ENCODE measurements at places on chromosomes 13 and 19.

- DNase-seq: no peak
Measured at GRCh38 chr13:44219577-44220548, 153.8 kb upstream of the SERP2 start.

DNA sequence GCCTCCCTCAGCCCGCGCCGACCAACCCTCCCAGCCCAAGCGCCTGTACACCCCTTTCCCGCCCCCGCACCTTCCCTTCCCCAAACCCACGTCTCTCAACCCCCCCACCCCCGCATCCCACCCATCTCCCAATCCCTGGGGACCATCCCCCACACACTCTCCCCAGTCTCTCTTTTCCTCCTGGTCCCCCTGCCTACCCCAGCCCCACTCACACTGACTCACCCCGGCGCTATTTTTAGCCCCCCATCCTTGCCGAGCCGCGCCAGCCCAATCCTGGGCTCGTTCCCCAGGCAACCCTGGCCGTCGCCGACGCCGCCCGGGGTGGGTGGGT, 11.7 kb downstream of the CIC start:
- peak; percentile 74 for DNase-seq

DNA sequence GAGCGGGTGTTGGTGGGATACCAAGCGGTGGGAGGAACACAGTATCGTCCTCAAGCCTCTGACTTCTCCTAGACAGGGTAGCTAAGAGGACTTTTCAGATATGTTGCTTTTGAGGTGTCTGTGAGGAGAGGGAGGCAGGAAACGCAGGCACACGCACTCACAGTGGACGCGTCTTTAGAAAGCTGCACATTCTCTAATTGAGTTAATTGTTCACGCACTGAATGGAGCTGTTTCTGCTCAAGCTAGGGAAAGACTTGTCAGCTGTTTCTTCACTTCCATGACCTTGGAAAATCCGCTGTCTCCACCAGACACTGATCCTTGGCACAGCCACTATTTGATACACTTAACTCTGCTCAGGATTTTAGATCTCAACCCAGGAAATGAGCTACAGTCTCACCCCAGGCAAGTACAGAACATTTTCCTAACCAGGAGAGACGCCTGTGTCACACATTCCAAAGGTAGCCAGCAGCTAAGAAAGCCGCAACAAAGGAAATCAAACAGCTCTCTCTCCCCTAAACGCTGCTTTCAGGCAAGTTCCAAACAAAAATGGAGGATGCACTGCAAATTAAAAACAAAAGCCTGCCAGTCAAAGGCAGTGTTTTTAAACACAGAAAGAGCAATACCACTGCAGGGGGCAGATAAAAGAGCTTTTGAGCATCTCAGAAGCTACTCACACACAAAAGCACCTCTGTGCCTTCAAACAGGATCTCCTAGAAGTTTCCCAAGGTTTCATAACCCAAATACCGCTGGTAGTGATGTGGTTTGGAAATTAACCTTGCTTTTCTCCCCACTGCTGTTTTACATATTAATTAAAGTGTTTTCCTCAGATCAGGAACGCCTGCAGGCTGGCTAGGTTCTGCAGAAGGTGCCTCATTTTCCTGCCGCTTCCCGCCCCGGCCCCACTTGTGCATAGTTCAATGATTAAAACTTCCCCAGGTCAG, 57.3 kb downstream of the IRS2 start:
- no peak for DNase-seq

DNA sequence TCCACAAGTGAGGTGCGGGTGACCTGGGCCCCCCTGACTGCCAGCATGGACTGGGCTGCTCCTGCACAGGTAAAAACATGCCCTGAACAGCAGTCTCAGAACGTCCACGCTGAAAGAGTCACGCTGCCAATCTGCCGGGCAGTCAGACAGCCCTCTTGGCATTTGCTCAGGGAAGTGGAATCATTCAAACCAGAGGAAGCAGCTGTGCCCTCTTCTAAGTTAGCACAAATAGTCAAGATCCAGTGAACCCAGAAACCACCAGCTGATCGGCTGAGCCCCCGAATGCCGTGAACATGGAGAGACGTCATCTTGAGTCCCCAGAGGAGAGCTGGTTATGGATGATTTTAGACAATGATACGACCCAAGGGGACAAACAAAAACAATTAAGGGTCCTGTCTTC, 34.4 kb downstream of the KLF2 start:
- no peak for DNase-seq

DNA sequence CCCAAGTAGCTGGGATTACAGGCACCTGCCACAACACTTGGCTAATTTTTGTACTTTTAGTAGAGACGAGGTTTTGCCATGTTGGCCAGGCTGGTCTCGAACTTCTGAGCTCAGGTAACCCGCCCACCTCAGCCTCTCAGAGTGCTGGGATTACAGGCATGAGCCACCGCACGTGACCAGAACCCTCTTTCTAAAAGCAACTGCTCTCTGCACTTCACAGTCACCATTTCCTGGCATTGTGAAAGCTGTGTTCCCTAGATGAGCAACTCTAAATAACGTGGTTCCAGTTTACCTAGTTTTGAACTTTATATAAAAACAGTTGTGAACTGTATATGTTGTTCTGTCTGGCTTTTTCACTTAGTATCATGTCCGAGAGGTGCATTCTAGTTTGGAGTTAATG, 152.9 kb downstream of the SIPA1L3 start:
- DNase-seq: no peak

GRCh38 chr19:15587663-15588062, 27.4 kb upstream of the CYP4F8 start:
- DNase-seq: peak; percentile 4

GRCh38 chr13:41196620-41197019, 2.3 kb upstream of the KBTBD7 start:
- no peak for DNase-seq

DNA sequence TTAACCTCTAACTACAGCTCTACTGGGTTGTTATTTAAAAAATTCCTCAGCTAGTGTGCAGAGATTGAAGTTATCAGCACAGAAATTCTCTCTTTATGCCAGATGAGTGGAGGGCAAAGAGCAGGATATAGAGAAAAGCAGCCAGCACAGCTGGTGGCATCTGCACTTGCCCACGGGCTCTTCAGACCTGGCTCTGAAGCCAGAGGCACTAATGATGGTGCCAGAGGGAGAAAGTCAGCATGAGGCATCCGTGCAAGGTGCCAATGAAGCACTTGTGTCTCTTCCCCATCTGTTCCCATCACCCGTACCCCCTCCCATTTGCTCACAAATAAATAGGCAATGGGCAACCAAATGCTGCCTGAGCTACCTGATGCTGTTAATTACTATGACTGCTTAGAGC, 138.9 kb downstream of the OLFM4 start:
- DNase-seq: no peak

GRCh38 chr13:38202740-38203139, 146.9 kb upstream of the UFM1 start:
- DNase-seq: no peak

GRCh38 chr19:30439310-30439709, 67.1 kb downstream of the ZNF536 start:
- DNase-seq: no peak

GRCh38 chr19:45995715-45996385, 583 bp downstream of the CCDC61 start:
- DNase-seq: no peak

DNA sequence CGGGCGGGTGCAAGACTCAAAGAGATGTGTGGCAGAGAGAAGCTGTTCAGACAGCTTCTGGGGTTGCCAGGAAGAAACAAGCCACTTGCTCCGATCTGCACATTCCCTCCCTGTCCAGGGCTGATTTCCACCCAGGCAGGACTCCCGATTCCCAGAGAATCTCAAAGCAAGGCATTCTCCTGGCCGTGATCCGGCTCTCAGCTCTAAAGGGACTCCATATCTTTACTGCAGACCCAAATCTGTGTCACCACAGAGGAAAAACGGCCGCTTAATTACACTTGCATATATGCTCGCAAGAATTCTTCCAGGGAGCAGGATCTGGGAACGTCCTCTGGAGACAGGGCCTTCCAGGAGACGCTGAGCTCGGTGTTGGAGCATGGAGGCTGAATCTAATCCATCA, 25.7 kb downstream of the GNG7 start:
- DNase-seq: no peak

GRCh38 chr13:30936971-30937370, 4.5 kb downstream of the TEX26 start:
- DNase-seq: no peak

GRCh38 chr19:10259162-10259905, 7.3 kb downstream of the MRPL4 start:
- DNase-seq: peak; percentile 72

GRCh38 chr13:73275163-73275562, 216.4 kb downstream of the KLF5 start:
- DNase-seq: no peak

GRCh38 chr19:48870048-48870447, 1.6 kb upstream of the PLEKHA4 start:
- DNase-seq: no peak

DNA sequence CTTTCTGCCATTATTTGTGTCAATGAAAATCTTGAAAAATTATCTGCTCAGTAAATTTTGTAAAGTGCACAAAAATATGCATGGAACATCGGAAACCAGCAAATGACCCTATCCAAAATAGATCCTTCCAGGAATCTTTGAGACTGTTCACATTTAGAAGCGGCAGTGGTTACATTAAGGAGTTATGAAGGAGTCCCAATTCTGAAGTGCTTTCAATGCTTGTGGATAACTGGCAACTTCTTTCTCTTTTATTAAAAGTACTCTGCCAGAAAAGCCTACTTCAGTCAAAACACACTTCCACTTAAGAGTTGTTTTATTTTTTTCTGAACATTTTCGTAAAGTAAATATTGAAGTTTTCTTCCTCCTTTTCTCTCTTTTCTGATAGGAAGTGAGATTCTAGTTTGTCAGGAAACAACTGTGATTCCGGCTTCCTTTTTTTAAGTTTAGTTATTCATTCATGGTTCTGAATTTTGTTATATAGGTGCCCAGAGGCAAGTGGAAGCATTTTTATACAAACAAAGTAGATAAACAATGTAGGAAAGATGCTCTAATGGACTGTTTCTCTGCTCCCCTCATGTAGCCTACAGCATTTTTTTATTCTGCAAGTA, 83.5 kb downstream of the PCDH9 start:
- no peak for DNase-seq

DNA sequence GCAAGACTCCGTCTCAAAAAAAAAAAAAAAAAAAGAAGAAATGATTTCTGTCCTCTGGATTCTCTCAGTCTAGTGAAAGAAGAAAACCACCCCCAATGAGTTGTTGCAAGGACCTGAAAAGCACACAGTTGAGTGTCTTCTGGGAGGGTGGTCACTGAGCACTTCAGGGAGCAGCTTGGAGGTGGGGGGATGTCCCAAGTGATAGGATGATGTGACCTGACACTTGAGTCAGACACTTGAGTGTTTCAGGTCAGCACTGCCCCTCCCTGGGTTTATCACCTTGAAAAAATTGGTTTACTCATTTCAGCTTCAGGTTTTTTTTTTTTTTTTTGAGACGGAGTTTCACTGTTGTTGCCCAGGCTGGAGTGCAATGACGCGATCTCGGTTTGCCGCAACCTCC, 63.2 kb downstream of the ZNF823 start:
- no peak for DNase-seq

DNA sequence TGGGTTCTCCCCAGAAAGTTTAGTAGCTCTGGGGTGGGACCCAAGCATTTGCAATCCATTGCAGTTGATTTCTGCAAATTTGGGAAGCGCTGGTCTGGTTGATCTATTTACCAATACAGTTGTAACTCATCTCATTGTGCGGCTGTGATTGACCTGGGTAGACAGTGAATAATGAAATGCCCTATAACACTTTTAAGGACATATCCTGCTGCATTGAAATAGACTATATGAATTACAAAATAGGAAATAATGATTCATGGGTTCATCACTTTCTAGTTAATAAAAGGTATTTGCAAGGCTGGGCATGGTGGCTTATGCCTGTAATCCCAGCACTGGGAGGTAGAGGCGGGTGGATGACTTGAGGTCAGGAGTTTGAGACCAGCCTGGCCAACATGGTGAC, 59.0 kb upstream of the FARP1 start:
- DNase-seq: no peak

DNA sequence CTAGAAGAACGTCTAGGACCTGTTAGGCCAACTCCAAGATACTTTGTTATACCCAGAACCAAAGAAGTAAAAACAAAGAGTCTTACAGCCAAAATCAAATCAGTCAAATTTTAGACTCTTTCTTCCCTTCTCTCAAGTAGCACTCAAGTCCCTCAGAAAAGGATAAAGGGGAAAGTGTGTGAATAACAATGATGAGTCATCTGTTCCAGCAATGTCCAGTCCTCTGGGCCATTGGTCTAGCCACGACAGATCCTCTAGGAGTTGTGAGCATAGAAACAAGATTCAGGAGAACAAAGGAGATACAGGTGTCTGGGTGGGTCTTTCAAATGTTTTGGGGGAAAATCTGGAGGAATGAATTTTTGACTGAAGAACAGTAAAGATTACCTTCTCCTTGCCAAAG, 36.3 kb downstream of the STOML3 start:
- no peak for DNase-seq

GRCh38 chr13:110499621-110500281, 61.8 kb downstream of the RAB20 start:
- DNase-seq: no peak

GRCh38 chr13:23674795-23675640, 104.8 kb downstream of the TNFRSF19 start:
- DNase-seq: no peak

DNA sequence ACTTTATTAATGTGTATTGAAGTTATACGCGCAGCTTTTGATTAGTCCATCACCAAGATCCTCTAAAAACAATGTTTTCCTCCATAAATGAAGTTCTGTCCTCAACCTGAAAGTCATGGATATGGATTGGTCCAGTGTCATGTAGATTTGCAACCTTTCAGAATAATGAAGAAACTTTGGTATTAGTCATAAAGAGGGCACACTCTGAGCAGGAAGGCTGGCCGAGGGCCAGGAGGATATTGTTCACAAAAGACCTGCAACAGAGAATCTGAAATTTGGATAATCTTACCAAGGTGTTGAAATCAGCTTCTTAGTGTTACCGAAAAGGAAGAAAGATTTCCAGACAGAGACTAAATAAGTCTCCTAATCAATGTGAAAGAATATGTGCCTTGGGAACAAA, 20.7 kb downstream of the CLDN10 start:
- no peak for DNase-seq

- no peak for DNase-seq
Measured at GRCh38 chr13:50226515-50227155, 211.4 kb downstream of the KCNRG start.

DNA sequence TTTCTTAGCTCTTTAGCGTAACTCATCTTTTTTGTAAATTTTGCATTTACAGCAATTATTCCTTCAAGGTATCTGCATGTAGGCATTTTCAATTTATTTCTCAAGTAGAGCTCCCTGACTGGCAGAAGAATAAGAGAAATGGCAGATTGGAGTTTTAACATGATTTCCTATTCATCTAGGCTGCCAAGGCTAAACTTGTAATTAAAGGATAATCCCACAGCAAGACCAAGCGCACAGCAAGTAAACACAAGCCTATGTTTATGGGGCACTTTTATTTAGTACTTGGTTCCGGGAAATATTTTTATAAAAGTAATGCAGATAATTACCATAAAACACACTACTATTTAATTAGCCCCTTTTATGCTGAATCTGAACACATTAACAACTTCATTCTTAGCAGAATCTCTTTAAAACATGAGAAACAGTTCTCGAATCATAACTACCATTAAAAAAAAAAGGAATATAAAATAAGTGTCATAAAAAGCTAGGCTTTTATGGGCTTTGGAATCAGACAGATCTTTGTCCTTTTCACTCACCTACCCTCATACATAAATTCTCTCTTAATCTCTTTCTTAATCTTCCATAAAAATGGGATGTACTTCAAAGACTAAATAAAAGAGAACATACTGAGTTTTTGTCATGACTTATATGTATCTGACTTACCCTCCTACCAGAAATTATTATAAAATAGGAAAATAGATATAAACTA, 961.6 kb upstream of the MIR17HG start:
- no peak for DNase-seq
